Keratinocyte (primary cell): ENCODE measurements at places on chromosomes 13 and 19.

- no peak for DNase-seq
These were observed 432.6 kb downstream of the ZNF536 start for GRCh38 chr19:30804751-30805150.

- no peak for DNase-seq
These were observed 1.5 kb upstream of the GADD45B start for GRCh38 chr19:2474232-2475017.

- DNase-seq: peak; percentile 66
These were observed 66.1 kb downstream of the LHFPL6 start for GRCh38 chr13:39536906-39537305.

DNA sequence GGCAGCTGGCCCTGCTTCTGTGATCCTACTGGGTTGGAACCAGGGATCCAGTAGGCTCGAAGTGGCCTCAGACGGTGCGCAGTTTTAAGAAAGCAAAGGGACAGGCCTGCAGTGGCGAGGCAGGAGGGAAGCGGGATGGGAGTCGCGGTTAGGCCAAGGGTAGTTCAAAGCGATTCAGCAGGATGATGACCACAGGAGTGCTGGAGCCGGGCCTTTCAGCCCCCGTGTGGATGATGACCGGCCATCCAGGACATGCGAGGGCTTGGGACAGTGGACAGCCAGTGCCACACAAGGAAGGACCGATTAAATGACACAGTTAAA is 854 bp downstream of the RNASEH2B start:
- DNase-seq: no peak

DNA sequence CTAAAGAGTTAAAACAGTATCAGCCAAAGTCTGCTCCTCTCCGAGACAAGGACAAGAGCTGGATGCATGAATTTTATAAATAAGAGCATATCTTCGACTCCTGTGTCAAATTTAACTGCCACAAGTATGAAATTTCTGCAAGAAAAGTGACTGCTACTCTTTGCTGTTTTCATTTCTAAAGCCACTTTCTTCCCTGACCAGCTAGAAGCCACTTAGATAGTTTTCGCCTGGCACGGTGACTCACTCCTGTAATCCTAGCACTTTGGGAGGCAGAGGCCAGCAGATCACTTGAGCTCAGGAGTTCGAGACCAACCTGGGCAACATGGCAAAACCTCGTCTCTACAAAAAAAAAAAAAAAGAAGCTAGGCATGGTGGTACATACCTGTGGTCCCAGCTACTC is 61.3 kb downstream of the ENOX1 start:
- DNase-seq: no peak

DNA sequence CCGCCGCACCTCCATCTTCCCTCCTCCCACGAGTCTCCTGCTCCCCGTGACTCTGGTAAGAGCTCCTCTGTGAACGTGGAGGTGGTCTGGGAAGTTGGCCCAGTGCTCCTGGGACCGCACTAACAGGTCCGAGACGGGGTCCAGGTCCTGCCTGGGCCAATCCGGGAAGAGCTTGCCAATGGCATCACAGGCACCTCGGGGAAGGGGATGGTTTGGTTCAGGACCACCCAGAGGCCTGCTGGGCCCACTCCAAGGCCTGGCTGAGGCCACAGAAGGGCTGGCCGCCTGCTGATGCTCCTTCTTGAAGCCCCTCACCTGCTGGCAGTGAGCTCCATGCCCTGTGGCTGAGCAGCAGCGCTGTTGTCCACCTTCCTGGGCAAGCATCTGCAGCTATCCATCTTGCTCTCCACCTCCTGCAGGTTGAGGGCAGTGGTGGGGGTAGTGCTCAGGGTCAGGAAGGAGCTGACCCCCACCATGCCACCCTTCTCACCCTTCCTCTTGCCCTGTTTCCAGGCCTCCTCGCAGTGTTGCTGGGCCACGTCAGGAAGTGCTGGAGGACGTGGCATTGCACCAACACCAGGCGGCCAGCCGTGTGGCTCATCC is 41.2 kb upstream of the TPM4 start:
- DNase-seq: no peak

GRCh38 chr13:27053902-27054595 is 117.6 kb downstream of the USP12 start:
- peak; percentile 48 for DNase-seq

DNA sequence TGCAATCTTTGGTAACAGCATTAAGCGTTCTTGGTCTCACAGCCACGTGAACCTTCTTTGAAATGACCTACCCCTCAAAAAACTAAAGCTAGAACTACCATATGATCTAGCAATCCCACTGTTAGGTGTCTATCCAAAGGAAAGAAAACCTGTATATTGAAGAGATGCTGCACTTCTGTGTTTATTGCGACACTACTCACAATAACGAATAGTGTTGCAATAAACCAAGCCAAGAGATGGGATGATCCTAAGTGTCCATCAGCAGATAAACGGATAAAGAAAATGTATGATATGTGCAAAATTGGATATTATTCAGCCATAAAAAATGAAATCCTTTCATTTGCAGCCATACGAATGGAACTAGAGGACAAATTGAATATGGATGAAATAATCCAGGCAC is 637.9 kb downstream of the EFNB2 start:
- DNase-seq: no peak

DNA sequence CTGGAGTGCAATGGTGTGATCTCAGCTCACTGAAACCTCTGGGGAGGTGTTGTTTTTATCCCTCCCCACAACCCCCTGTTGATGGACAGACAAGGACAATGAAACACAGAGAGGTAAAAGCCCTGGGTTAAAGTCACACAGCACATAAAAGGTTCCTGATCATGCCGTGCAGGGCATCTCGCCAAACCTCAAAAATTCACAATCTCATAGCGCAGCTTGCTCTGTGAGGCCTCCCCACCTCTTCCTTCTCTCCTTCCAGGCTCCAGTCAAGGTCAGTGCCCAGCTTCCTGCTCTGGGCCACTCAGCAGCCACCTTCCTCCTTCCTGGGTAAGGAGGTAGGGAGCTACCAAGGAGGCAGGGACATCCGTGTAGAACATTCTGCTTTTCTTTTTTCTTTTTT is 2.3 kb downstream of the FUT2 start:
- no peak for DNase-seq

DNA sequence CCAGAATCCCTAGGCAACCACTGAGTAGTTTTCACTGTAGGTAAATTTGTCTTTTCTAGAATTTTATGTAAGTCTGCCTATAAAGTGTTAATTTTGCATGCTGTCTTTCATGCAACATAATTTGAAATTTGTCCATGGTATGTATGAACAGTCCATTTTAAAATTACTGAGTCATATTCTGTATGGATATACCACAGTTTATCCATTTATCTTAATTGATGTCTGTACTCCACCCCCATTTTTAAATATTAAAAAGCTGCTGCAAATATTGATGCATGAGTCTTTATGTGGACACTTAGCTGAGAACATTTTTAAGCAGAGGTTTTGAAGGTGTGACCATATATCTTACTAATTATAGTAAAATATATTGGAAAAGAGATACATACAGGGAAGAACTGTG is 9.0 kb downstream of the ZNF134 start:
- DNase-seq: no peak

DNA sequence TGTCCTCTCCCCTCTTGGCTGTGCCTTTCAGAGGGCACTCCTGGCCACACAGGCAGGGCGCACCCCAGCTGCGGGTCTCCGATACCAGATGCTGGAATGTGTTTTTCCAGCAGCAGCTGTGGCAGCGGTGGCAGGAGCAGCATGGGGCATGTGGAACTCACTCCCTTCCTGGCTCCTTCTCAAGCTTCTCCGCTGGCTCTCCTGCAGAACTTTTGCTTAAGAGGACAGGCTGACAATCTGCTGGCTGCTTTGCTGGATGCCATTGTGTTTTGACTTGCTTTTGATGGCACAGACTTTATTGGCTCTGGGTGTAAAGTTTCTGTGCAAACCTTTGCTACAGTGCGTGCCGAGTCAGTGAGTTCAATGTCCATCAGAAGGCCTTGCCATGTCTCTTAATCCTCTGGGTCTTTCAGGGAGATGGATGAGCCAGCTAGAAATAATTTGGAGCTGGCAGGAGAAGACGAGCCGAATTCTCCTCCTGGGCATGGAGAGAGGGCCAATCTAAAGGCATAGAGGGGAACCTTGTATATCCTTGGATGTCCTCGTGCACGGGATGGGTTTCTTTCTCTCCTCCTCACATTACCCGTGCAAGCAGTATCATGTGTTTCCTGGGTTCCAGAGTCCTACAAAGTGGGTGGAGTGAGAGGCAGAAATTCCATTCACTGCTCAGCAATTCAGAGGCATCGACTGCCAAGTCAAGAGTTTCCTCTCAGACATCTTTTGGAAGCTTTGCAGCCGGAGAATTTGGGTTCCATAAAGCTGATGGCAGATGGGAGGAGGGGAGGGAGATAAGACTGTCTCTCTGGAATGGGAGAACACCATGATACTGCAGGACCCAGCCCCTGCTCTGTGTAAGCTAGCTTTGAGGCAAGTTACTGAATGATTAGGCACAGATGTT is 231.2 kb downstream of the FGF9 start:
- DNase-seq: no peak

GRCh38 chr13:45510672-45511071 is 45.9 kb downstream of the COG3 start:
- no peak for DNase-seq

DNA sequence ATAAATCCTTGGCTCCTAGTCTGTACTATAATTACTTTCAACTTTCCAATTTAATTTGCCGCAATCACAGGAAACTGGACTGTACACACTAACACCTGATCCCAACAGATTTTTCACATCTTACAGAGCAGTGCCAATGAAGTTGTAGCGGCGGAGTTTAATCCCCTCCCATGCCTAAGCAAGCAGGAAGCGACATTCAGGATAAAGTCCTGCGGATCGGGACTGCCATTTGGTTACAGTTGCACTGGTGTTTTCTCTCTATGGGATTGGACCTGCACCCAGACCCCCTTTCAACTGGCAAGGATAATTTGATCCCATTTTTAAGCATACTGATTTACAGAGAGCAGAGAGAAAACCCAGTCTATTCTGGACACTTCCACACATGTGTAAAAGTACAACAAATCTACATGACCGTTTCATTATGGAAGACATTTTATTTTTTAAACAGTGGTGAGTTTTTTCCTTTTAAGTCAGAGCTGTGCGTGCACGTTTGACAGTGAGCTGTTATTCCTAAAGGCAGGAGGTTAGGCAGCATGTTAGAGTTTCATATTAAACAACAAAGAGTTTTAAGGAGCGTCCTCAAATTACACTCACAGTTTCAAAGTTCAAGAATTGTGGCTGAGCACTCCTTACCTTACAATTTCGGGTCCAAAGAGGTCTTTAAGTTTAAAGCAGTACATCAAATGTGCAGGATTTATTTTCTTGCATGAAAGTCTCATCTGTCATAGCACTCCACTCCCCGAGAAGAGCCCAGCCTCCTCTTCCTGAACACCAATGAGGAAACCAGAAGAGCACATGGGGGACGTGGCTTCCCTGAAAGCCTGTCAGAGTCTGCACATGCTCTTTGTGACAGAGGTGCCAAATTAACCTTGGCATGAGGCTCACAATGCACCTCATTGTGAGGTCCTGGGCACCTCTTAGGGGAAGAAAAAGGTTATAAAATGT is 141.6 kb upstream of the RFC3 start:
- DNase-seq: no peak

DNA sequence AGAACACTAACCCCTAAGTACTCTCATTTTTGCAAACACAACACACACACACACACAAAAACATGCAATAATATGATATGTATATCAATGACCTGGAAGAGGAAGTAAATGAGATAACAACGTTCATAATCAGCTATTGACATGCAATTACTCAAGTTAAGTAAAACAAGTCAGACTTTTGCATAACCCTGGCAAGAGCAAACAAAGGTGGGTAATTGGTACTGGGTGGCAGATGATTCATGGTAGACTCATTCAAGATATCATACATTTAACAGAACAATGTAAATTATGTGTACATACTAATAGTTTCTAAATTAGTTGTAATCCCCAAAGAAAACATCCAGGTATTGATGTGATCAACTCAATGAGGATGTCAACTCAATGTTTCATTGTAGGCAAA is 508.8 kb downstream of the DACH1 start:
- DNase-seq: no peak

DNA sequence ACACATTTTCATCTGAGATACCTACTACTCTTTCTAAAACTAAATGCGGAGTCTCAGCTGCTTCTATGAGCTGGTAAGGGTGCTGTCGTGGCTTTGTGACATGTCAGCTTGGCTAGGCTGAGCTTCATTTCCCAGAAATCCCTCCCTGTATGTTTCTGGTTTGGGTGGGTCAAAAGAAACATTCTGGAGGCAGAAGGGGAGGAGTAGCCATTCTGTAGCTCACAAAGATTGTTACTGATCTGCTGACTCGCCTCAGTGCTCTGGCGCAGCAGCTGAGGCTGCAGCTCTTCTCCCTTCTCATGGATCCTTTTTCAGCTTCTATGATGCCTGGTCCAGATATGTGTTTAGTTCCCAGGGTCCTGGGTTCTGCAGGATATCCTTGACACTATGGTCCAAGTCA is 114.7 kb downstream of the RAP2A start:
- no peak for DNase-seq

DNA sequence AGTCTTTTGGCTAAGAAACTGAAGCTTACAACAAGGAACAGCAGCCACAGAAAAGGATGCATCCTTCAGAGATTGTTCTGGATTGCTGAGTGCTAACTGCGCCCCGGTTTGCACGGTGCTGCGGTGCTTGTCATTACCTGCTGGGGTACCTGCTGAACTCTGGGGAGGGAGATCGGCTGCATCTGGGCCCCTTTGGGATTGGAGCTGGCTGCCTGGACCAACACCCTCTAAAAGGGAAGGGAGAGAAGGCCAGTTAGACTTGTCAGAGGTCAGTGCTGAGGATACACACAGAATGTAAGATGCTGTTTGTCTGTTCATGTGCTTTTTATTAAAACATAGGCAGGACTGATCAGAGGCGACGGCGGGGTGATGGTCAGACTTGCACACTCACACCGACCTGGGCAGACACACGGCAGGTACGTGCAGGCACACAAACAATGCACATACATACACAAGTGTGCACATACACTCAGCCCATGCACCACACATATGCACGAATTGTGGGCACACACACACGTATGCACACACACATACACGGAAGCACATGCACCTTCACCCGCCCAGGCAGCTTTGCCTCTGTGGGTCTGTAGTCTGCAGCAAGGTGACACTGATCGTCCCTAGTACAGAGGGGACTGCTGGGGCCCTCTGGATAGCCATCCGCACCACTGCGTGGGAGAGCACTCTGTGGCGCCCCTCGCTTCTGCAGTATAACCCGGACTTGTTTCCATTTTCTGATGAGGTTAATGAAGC is 66.1 kb downstream of the RFX2 start:
- DNase-seq: no peak
